ENCODE measurements at places on chromosomes 11 and 22.

DNA sequence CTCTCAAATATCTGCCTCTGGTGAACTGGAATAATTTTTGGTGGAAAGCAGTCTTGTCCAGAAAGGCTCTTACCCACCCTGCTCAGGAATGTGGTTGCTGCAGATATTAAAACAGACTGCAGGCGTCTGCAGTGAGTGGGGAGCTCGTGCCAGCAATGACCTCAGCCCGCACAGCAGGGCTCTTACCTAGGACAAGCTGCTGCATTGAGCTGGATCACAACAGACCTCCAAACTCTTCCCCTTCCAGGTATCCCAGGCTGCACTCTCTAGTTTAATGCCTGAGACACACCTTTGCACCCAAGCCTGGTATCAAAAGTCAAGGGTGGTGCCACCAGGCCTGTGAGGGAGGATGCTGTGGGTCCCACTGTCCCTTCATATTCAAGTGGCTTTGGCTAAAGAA, 69.7 kb upstream of the CDON start:
- peak; percentile 17 for DNase-seq

DNA sequence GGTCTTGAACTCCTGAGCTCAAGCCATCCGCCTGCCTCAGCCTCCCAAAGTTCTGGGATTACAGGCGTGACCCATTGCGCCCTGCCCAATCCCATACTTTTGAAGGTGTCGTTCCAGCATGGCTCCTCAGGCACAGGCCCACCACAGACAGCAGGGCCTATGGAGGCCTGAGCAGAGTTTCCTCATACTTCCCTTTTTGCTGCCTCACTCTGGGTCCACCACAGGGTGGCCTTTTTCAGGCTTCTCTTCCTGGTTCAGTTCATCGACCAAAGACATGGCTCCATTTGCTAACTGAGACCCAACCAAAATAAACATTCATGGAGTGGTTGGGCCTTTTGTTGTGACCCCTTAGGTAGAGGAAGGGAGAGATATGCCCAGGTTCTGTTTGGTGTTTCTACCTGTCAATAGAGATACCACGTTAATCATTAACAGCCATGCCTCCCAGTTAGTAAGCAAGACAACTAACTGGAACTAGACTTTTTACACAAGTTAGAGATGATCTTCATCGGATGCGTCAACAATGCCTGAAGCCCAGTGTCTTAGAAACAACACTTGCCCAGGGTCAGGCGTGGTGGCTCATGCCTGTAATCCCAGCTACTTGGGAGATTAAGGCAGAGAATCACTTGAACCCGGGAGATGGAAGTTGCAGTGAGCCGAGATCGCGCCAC, 35.1 kb downstream of the TRIOBP start:
- DNase-seq = no peak

DNA sequence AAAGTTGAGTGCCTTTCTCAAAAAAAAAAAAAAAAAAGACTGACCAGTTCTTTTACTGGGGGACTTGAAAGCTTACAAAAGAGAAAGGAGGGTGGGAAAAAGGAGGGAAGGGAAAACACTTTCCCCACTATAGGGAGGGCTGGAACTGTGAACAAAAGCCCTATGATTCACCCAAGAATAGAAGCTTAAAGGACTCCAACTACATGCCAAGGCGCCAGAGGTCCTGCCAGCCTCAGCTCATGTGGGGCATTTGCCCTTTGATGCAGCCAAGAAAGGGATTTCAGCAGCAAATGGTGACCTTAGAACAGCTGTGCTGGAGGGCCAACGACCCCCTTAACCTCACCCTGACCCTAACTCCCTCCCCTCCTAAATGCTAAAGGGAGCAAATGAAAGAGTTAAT, 160.0 kb downstream of the NTM start:
- DNase-seq = no peak

DNA sequence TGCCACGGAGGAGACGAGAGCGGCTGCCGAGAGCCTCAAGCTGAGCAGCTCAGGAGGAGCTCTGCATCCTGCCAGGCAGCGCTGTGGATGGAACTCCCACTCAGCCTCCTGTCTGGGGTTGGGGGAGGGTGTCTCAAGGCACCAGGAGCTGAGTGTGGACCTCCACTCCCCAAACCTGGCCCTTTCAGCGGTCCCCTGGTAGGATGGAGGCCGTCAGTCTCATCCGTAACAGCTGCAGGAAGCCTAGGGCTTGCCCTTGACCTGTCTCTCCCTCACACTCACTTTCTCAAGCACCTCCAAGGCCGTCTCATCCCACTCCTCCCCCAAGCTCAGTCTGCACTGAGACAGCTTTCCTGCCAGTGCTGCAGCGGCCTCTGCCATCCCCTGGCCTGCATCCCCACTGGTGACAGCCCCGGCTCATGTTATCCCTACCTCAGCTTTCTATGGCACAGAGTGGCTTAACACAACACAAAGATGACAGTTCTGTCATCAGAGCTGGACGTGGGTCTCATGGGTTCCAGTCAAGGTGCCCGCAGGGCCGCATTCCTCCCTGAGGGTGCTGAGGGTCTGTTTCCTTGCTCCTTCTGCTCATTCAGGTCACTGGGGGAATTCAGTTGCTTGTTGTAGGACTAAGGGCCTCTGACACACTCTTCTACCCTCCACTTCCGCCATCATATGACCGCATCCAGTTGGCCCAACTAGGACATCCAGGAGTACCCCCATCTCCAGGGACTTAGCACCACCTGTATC, 341.9 kb upstream of the B3GAT1 start:
- no peak for DNase-seq

GRCh38 chr11:131582021-131582525, 211.7 kb downstream of the NTM start:
- DNase-seq = no peak

DNA sequence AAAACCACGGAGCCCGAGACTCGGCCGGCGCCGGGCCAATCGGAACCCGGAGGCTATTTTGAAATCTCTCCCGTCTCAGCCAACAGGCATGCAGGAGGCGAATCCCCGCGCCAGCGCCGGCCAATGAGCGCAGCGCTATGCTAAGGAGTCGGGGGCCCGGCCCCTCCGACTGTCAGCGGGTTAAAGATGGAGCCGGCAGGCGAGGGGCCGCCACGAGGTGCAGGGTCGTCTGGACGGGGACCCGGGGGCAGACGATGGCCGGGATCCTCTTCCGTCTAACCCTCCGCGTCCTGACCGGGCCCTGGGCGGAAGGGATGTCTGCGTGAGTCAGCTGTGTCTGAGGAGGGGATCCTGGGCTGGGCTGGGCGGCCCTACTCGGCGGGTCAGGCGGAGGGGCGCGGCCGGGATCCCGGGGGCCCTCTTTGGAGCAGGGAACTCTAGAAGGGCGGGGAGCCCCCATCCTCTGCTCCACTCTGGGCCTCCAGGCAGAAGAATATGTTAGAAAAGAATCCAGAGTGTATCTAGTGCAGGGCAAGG, 10.0 kb downstream of the SDF2L1 start:
- peak; percentile 82 for DNase-seq

DNA sequence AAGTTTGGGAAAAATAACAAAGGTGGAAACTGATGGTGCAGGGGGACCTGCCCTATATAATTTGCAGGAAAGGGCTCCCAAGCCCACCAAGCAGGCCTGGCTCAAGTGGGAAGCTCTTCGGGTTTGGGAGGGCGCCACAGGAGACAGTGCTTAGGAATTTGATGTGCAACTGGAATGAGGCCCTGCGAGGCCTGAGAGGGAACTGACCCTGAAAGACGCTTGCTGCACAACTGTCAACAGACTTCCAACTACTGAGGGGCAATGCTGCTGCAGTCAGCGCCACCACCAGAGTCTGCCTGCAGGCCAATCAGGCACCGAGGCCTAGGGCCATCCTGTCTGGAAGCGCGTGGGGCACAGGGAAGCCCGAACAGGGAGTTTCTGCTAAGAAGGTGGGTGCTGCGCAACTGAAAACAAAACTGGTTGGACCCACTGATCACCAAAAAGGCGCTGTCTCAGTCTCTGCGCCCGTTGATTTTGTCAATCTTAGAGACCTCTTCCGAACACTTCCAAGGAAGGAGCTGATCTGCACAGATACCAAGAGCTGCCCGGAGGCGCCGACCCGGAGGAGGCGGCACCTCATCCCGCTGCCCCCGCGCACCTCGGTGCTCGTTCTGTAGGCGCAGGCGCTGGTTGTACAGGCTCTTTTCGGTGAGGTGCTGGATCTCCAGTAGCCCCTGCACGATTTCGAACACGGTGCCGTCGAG, 667 bp downstream of the DGCR6L start:
- DNase-seq = no peak

DNA sequence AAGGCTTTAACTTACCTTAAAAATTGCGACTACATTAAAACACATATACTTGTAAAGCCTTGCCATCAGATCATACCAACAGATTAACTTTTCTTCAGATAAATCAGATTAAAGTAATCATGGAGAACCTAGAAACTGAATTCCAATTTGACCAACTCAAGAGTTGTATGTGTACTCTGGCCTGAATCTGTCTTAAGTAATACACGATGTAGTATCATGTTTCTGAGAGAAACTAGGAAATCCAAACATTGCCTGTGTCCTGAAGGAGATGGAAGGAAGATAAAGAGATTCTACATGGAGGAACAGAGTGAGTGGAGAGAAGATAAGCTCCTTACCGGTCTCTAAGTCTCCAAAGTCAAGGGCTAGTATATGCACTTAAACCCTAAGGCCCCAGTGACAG, 162.1 kb downstream of the CADM1 start:
- no peak for DNase-seq

GRCh38 chr11:126133901-126134300, 71.2 kb upstream of the CDON start:
- no peak for DNase-seq

GRCh38 chr11:3222941-3223915, 4.6 kb upstream of the MRGPRG start:
- no peak for DNase-seq

DNA sequence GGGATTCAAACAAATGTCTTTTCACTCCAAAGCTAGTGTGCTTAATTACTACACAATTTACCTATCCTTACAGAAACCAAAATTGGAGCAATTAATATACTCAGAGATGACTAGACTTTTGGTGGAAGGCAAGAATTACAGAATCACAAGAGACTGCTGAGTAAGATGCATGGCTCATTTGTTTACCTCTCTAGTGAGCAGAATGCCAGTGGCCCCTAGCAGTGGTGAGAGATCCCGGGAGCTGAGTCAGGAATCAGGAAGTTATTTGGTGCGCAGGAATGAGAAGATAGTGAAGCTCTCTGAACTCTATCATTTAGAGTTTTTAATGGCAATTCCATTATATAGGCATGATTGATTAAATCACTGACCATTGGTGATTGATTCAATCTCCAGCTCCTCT, 188.9 kb upstream of the SESN3 start:
- DNase-seq = no peak

DNA sequence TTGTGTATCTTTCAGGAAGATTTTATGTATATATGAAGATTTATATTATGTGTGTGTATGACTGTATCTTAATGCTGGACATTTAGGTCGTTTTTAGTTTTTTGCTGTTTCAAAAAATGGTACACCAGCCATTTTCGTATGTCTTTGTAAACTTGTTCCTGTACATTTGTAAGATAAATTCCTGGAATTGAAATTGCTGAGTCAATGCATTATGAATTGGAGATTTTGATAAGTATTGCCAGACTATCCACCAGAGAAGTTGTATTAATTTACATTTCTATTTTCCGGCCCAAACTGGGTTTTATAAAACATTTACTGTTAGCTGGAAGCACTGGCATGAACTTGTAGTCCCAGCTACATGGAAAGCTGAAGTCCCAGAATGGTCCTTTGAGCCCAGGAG, 24.6 kb downstream of the MRPL48 start:
- no peak for DNase-seq
